Activated CD8-positive, alpha-beta memory T cell treated with anti-CD3 and anti-CD28 coated beads for 24 hours (primary cell): ENCODE measurements at places on chromosomes 7 and 10.

DNA sequence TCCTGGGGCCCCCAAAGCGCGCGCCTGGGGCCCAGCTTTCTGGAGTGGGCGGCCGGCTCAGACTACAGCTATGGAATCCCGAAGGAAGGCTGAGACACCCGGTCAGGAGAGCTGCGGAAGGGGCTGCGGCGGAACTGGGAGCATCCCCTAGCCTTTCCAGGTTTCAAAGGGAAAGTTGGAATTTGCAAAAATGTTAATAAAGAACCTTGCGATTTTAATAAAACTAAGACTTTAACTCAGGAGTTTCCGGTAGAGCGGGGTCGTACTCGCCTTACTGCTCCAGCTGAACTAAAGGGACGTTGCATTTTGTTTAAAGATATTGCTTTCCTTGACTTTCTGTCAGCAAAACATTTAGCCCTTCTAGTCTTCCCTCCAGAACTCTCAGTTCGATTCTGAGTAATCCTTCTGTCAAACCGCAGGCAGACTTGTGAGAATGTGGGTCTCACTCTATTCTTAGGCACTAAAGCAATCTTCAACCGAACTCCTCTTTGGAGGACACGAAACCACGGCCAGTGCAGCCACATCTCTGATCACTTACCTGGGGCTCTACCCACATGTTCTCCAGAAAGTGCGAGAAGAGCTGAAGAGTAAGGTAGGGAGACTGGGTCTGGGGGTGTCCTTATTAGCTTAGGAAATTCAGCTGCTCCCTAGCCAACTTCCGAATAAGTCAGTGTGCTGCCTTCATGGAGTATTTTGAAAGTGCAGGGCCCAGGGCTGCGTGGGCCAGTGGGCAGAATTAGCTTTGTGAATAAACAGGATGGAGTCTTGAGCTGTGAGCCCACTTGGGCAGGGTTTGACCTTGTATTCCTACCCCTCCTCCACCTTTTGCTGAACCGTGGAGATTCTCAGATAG lies 1.9 kb downstream of the CYP26A1 start:
- DNase-seq, result no peak

GRCh38 chr10:42743697-42744096 lies 38.9 kb upstream of the BMS1 start:
- DNase-seq, result no peak

GRCh38 chr10:127735723-127736221 lies 1.2 kb upstream of the FOXI2 start:
- DNase-seq, result no peak

DNA sequence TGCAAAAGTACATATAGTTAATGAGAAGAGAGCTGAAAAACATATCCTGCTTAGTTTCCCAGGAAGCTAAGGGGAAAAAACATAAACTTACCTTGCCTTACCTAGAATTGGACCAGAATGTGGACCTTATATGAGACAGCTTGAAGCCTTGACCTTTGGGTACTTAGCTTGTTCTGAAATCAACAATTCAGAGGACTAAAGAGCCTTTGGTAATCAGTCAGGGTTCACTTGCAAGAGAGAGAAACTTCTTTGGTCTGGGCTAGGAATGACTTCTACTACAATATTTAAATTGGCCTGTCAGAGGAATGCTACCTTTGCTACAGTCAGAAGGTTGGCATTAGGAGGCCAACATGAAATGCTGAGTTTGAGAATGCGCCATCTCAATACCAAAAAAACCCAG lies 24.9 kb downstream of the SAMD8 start:
- DNase-seq, result no peak

GRCh38 chr10:37937864-37938263 lies 38.6 kb downstream of the ZNF25 start:
- no peak for DNase-seq

GRCh38 chr7:41847151-41847550 lies 144.3 kb upstream of the INHBA start:
- DNase-seq, result no peak

GRCh38 chr10:31751051-31751737 lies 177.4 kb downstream of the ARHGAP12 start:
- no peak for DNase-seq

- DNase-seq, result no peak
These were observed 20.3 kb upstream of the PAX2 start for GRCh38 chr10:100725071-100725471.

DNA sequence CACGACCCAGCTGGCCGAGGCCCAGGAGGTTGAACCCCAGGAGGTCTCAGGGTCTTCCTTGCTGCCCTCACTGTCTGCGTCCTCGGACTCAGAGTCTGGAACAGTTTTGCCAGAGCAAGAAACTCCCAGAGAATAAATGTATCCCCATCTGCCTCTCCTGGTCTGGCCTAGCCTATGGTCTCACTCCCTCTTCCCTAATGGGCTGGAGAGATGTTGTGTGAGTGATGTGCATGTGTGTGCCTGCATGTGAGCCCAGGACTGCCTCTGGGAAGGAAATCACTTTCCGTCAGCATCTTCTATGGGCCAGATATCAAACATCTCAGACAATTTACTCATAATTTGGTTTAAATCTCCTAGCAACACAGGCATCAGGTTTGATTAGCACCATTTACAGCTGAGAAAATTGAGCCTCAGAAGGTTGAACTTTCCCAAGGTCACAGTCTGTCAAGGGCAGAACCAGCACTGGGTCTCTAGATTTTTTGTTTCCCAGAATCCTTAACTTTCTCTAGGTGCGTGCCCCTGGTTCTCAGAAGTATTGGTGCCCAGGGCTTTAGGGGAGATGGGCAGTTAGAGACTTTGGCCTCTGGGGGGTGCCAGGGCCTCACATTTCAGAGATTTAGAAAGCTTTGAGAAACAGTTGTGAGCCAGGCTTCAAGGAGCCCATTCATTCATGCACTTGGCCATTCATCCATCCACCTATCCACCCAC lies 4.9 kb downstream of the TMEM270 start:
- DNase-seq, result no peak

- DNase-seq, result no peak
These were observed 225.9 kb downstream of the HDAC9 start for GRCh38 chr7:18721429-18721828.

DNA sequence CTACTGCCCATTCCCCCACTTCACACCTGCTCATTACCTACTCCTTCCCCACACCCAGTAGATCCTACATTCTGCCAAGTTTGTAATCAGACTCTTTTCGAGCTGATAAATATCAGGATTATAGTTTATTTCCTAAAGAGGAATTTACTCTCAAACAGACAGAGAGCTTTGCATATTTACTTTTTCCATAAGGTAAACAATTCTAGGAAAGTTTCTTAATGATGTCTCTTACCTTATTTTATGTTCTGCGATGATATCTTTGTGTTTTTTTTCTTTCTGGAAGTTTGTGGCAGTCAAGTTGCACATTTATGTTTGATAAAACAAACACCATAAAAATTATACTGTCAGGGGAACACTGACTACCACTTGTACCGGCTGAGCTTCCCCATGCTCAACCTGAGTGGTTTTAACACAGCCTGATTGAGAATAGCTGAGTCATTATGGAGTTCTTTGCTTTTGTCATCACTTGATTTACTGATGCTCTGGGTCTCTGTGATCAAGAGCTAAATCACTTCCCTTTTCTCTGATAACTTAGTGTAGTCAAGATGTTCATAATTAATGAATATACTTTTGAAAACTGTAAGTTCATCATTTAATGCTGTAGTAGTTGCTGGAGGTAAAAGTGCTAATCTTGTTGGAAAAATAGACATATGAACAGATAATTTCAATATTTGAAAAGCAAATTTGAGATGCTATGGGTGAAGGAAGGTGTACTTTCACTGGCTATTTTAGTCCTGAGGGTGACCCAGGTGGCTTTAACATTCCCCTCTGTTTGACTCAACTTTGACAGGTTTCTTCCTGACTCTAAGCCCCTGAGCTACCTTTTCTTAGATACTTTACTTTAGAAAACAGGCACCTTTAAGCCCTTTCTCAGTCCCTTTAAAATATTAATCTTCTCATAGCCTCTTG lies 1034.5 kb upstream of the LRRTM3 start:
- DNase-seq, result no peak

DNA sequence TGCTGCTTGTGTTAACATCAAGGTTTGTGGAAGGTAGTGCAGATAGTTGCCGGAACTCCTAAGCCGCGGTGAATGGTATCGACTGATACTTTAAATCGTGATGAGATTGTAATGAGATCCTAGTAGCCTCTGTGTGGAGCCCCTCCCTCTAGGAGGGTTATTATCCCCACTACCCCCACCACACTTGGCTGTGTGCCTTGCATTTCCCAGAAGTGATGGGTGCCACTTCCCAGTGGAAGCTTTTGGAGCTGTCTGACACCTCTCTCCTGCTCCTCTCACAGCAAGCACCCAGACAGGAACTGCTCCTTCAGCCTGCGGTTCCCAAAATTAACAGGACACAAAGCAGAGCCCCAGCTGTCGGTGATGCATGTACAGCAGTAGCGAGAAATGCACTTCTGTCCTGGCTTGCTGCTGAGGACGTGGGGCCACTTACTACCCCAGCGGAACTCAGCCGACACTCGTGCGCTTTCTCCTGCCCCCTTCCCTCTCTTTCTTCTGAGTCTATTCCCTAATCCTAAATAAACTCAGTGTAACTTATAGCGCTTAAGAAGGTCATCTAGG lies 52.5 kb downstream of the PRKAG2 start:
- no peak for DNase-seq

- no peak for DNase-seq
These were observed 339.2 kb downstream of the DNAJB6 start for GRCh38 chr7:157676001-157676400.

DNA sequence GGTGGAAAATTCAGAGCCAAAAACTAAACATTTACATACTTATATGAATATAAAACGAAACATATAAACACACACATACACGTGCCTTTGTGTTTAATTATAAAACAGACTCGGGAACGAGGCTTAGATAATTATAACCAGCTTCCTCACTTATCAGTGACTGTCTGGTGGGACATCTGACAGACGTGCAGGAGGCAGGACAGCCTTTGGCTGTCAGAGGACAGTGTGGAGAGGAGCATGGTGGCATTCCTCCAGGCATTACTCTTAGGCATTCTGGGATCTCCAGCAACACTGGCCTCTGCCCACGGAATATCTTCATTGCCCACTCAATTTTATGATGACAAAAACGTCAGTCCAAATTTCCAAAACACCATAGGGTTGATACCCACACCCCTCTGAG lies 262.2 kb upstream of the NFE2L3 start:
- DNase-seq, result no peak

- no peak for DNase-seq
These were observed 80.5 kb downstream of the RTKN2 start for GRCh38 chr10:62188021-62188616.

DNA sequence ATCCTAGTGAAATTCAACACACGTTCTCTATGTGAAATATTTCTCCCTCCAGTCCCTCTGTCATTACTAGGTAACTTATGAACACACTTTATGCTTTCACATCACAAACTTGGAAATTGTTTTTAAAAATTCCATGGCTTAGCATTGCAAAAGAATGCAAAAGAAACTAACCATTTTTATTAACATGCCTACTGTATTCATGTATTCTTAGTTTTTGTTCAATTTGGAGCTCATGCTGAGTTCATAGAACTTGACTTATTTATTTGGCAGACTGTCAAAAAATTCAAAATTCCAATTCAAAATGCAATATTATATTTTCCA lies 155.0 kb upstream of the SEMA3C start:
- DNase-seq, result no peak

GRCh38 chr7:17844022-17844421 lies 96.3 kb downstream of the SNX13 start:
- DNase-seq, result no peak

GRCh38 chr10:59499460-59499859 lies 137.1 kb upstream of the FAM13C start:
- no peak for DNase-seq

GRCh38 chr10:78892338-78893176 lies 176.2 kb upstream of the ZMIZ1 start:
- peak; percentile 53 for DNase-seq

- DNase-seq, result peak; percentile 76
These were observed 1.6 kb downstream of the TCF7L2 start for GRCh38 chr10:112951359-112952281.

DNA sequence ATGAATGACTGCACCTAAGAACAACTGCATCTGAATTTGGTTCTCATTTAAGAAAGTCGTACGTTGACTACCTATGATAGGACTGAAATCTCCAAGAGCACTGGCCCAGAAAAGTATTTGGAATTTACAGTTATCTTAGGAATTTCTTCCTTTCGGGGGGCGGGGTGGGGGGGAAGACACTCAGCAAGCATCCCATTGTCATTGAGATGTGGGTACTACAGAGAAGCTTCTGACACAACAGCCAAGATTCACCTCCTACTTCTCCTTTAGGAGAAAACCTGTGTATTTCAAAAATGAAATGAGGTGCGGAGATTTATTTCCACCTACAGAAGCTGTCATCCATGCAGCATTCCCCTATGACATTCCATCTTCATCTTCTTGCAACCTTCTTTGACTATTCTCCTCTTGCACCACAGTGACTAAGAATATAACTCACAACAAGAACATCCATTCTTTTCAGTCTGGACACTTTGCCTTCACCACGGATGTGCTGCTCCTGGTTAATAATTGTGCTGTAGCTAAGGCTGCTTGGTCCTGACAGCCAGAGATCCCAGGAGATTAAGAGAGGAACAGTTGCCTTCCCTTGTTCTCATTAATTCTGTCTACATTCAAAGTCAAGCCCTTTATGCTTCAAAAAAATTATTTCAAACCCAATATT lies 98.4 kb upstream of the FRMD4A start:
- DNase-seq, result no peak

DNA sequence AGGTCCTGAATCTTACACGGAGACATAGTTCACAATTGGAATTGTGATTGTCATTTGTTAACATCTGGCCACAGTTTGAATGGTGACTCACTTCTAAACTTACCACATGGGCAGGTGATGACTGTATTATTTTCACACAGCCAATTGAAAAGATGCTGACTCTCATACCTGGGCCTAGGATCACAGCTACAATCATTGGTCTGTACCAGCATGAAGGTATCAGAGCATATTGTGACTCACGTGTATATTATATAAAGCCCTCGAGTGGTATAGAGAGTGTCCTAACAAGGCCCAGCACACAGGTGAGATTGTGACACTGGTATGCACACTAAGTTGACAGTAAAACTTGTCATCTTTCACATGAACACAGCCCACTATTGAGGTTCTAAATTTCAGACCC lies 9.4 kb upstream of the ZNF107 start:
- no peak for DNase-seq

DNA sequence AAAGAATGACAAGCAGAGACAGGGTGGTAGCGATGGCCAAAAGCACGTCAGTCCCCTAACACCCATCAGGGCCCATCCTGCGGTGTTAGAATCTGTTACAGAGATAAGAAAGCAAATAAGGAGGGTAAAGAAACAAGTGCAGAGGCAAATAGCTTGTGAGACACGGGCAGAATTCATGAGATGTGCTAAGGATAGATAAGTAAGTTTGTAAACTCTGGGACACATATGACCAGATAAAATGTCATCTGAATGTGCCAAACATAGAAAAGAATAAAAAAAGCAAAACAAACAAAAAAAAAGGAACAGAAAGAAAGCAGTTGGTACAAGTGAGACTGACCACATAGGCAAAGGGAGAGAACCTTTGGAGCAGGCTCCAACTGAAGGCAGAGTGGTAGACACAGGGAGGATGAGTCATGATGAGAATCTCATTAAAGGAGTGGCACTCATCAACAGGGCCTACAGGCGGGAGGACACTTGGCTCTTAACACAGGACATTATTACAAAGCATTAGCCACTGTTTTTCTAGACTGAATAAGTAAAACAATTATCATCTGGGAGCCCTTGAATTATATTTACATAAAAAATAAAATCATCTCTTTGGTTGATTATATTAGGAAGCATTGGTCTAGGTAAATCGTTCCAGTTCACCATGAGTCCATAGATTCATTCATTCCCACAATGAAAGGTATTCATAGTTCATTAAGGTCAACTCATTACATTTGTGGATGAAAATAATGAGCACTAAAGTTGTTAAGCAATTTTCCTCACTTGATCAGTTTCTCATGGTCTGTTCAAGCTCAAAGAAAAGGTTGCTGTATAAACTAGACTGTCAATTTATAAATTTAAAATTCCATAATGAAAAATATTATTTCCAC lies 21.5 kb upstream of the EPHB6 start:
- no peak for DNase-seq
